GM04504 (cell line): ENCODE measurements at places on chromosomes 3 and 15.

DNA sequence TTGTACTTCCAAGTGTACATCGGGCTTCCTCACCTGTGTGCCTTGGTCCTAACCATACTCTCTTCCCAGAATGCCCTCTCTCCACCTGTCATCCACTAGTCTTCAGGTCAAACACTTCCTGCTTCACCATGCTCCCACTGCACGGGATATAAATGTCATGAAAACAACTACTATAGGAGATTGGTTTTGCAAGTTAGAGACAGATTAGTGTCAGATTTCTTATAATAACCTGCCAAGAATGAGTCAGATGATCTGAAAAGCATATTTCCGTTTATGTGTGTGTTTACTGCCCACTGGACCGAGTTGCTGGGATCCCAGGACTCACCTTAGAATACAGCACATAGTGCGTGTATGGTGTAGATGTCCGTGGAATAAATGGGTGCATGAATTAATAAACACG is 21.4 kb downstream of the PLA1A start:
- no peak for DNase-seq

- no peak for DNase-seq
These were observed 612.2 kb upstream of the GOLIM4 start for GRCh38 chr3:168707900-168708299.

- DNase-seq = no peak
These were observed 87.4 kb downstream of the RAD18 start for GRCh38 chr3:8875836-8876235.

DNA sequence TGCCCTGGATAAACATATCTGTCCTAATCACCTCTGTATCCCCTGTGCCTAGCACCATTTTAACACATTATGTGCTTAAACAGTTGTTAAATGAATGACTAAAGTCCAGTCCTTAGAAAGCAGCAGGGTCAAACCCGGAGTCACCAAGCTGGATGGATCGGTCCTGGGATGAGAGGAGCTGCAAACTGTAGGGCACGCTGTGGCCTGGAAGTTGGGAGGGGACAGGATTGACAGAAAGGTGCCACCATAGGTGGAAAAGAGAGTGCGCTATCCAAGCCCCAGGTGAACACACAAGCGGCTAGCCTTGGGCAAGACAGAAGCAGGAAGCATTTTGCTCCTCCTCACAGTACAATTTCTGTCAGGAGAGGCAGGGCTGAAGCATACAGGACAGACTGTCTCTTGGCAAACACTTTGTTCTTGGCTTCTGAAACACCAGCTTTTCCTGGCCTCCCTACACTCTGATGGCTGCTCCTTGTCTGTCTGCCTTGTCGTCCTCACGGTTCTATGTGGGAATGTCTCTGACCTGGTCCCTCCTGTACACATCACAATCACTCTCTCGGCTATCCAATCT is 48.4 kb upstream of the KY start:
- DNase-seq = no peak

DNA sequence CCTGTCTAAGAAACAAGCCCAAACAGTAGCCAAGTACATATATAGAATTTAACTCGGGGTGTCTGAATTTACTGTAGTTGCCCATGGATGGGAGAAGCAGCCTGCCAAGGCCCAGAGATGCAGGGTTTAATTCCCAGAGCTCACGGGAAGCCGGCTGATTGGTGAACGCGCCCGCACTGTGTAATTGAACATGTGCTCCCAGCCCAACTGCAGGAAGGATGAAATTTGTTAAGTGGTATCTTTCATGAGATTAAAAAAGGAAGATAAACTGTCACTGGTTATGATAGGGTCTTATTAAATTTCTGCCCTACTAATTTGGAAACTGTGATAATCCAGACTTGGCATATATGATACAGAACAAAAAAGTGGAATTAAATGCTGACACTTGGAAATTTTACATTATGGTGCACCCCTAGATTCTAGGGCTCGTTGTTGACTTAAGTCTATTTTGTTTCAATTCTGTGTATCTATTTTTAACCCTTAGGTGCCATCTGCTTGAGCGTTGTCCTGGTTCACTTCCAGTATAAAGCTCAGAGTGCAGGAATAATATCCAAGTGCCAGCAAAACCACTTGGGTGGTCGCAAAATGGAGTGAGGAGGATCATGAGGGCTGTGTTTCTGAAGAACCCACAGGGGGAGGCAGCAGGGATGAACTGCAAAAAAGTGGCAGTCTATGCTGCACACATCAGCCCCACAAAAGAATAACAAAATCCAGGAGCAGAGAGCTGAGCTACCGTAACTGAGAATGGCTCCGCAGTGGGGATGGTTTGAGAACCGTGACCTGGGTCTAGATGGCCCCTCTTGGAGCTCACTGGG is 13.8 kb upstream of the TMC3 start:
- DNase-seq = no peak

DNA sequence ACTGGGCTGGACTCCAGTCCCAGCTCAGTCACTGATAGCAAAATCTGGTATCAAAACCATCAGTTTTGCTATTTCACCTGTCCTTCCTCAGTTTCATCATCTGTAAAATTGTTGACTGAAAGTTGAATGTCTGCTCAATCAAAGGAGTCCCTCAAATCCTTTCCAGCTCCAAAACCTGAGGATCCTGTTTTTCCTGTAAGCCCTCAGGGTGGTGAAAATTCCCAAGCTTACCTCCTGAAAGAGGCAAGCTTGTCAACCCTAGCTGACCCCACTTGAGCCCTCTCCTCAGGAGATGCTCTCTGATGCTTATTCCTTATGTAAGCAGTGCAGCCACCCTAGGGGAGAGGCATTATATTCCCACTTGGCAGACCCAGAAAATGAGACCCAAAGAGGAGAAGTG is 82.6 kb downstream of the HMG20A start:
- DNase-seq = no peak

DNA sequence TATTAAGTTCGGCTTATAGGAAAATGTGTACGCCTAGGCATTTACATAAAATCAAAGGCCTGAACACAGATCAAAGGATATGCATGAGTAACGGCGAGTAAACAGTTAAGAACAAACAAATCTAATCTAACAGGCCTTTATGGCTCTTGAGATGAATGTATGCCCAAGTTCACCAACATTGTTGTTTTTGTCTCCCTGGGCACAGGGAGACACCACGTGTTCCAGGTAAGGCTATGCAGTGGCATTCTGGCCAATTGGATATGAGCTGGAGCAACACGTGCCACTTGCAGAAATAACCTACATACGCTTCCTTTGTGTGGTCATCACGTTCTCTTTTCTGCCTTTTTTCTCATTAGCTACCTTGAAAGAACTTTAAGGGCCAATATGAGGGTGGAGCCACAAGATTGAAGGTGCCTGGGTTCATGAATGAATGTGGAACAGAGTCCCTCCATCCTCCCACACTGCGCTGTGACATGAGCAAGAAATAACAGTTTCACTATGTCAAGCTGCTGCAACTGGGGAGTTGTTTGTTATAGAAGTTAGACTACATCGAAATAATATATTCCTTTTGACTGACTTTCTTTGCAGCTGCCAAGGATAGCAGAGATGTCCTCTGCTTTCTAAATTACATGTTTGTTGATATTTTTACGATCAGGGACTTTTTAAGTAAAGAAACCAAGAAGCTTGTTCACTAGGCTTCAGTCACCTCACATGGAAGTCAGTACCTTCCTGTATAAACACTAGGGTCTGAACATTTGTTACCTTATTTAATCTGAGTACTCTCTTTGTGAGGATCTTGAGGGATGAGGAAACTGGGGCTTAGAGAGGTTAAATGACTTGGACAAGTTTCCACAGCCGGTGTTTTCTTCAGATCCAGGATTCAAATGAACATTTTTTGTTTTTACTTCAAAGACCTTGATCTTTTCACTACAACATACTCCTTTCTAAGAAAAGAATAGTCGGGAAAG is 427.5 kb upstream of the TBL1XR1 start:
- no peak for DNase-seq

GRCh38 chr3:120049881-120050539 is 44.2 kb downstream of the GSK3B start:
- DNase-seq = no peak

DNA sequence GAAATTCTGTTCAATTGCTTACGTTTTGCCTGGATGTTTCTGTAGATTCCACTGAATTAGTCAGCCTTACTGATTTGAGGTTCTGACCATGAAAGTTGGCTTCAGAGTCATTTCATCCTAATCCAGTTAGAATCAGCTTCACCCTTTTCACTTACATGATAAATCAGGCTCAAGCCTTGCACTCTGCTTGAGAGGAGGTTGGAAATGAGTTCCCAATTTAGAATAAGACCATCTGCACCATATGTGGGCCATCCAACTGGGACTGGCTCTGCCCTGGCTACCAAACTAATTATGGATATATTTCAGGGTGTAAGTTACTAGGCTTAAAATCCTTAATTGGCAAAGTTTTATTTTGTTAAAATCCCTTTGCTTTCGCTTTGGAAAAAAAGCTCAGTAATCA is 255.7 kb downstream of the CHL1 start:
- no peak for DNase-seq

GRCh38 chr15:29857221-29857789 is 35.0 kb upstream of the TJP1 start:
- DNase-seq = no peak

DNA sequence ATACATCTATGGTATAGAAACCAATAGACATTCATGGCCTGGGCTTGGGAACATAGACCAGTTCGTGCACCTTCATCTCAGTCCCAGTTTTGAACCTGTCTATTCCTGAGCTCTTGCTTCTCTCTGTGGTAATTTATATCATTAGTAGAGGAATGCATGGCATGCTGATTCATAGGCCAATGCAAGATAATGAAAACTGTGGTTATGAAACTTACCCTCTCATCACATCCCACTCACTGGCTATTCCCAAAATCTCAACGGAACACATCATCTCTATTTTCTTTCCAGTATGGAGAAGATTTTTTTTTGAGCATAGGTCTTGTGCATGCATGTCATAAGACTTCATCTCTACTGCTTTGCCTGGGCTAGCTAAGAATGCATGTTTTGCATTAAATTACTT is 18.7 kb upstream of the P2RY12 start:
- peak; percentile 56 for DNase-seq

- no peak for DNase-seq
These were observed 75.4 kb upstream of the POMGNT2 start for GRCh38 chr3:43181202-43181821.

DNA sequence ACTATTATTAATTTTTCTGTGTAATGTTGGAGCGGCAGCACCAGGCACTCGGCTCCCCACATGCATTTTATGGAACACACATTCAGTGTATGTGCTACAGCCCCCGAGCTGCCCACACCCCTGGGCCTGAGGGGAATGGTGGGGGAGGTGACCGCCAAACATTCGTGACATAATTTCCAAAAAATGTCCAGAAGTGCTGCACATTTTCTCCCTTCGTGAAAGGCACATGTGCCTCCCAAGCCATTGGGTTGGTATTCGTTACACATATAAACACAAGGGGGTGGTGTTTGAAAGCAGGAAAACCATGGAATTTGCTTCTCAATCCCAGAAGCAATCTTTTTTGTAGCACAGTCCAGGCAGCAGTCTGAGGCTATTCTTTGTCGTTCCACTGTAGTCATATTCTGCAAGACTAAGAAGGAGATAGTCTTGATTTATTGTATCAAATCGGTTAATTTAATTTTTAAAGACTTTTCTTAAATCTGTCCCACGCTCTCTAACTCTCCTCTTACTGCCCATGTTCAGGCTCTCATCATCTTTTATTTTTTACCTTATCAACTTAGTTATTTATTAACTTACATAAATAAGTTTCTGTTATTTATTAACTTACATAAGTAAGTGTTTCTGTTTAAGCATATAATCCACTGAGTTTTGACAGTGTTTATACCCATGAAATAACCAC is 39.2 kb upstream of the POLR2M start:
- peak; percentile 42 for DNase-seq

GRCh38 chr3:168878655-168879054 is 782.9 kb upstream of the GOLIM4 start:
- no peak for DNase-seq

GRCh38 chr15:46576646-46577395 is 942.0 kb downstream of the SQOR start:
- DNase-seq = peak; percentile 8

DNA sequence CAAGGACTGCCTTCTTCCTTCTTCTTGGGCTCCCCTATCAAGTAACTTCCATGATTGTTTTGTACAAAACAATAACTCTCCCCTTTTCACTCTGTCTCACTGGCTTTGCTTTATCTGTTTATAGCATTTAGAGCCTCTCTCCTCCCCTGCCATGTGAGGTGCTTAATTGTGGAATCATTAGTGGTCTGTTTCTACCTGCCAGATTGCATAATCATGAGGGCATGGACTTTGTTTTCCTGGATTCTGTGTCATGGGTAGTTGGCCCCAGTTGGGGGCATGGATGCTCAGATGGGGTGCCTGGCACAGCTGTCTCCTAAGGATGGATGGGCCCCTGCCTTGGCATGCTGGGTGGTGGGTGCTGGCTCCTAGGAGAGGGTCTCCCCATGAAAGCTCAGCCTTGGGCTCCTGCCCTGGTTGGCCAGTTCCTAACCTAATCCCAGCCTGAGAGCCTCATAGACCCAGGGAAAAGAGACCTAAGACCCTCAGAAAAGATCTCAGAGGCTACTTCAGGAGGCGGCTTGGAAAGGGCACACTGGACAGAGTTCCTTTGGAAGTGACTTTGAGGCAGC is 8.0 kb upstream of the CTXND1 start:
- no peak for DNase-seq

GRCh38 chr3:157460253-157460652 is 23.6 kb downstream of the PTX3 start:
- DNase-seq = no peak

DNA sequence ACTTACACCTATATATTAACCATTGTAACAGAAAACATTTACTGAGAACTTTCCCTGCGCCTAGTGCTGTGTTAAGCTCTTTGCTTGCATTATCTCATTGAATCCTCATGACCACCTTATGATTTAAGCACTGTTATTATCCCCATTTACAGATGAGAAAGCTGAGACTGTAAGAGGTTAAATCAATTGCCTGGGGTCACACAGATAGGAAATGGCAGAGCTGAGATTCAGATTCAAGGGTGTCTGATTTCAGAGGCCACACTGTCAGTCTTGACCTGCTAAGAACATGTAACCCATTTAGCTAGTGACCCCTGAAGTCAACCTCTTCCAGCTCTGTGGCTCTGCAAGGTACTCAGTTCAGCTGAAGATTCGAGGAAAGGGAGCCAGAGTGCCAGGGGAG is 143.9 kb downstream of the TLE3 start:
- no peak for DNase-seq

GRCh38 chr3:167051421-167051820 is 328.7 kb downstream of the ZBBX start:
- no peak for DNase-seq

DNA sequence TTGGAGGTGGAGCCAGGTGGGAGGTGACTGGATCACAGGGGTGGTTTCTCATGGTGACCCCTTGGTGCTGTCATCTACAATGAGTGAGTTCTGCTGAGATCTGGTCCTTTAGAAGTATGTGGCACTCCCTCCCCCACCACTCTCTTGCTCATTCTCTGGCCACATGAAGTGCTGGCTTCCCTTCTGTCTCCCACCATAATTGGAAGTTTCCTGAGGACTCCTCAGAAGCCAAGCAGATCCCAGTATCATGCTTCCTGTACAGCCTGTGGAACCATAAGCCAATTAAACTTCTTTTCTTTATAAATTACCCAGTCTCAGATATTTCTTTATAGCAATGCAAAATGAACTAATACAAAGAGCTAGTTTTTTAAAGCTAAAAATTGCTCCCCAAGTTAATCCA is 54.7 kb downstream of the SLC41A3 start:
- no peak for DNase-seq

GRCh38 chr15:81484086-81484955 is 110.3 kb upstream of the TMC3 start:
- no peak for DNase-seq

- no peak for DNase-seq
These were observed 157.5 kb downstream of the MEGF11 start for GRCh38 chr15:66095871-66096687.

- no peak for DNase-seq
These were observed 55.6 kb upstream of the XCR1 start for GRCh38 chr3:46082849-46083248.

GRCh38 chr3:124582621-124583395 is 147.4 kb upstream of the UMPS start:
- DNase-seq = no peak
